T-helper 2 cell treated with Interferon-gamma antibody and Interleukin-4, amounts not matched to agents 5 μg/mL and 100 μg/mL, for 36 hours (primary cell): ENCODE measurements at places on chromosomes 4 and X.

GRCh38 chr4:89684536-89684935, 152.4 kb downstream of the SNCA start:
- H3K36me3 ChIP-seq: no peaks in the 10 kb centered on the region
- peaks cover 11% of the 10 kb centered on the region for H3K27me3 ChIP-seq
- no peak for DNase-seq
- H3K27ac ChIP-seq: no peak overlapping the region
- no peak overlapping the region for H3K4me3 ChIP-seq
- H3K4me1 ChIP-seq: peaks cover 8% of the 10 kb centered on the region

GRCh38 chr4:138255917-138256597, 13.9 kb upstream of the SLC7A11 start:
- H3K36me3 ChIP-seq: no peaks in the 10 kb centered on the region
- H3K4me1 ChIP-seq: peaks cover 10% of the 10 kb centered on the region
- peaks cover 28% of the 10 kb centered on the region for H3K27me3 ChIP-seq
- no peak overlapping the region for H3K4me3 ChIP-seq
- no peak overlapping the region for H3K27ac ChIP-seq

GRCh38 chrX:69226459-69227158, 61.4 kb upstream of the PJA1 start:
- no peak for DNase-seq
- no peak overlapping the region for H3K27ac ChIP-seq
- no peaks in the 10 kb centered on the region for H3K27me3 ChIP-seq
- H3K36me3 ChIP-seq: no peaks in the 10 kb centered on the region

GRCh38 chr4:73539386-73539785, 57.8 kb downstream of the AFM start:
- H3K4me1 ChIP-seq: no peaks in the 10 kb centered on the region
- H3K27ac ChIP-seq: no peak overlapping the region
- no peak overlapping the region for H3K4me3 ChIP-seq
- DNase-seq: no peak

DNA sequence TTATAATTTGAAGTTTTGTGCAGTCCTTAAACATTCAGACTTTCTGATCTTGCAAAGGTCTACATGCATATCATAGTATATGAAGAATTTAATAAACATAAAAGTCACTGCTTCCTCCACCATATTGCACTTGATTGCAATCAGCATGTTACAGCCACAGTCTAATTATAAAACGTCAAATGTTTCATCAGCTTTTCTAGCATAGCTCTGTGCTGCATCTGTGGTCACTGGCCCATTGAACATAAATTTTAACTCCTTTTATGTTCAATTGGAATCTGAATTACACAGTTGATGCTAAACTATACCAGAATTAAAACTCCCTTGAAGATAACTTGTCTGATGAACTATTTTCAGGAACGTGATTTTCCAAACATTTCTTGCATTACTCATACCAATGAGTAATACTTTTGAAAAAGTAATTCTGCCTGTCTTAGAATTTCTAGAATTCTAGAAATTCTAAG, 329.1 kb downstream of the GALNTL6 start:
- no peak for DNase-seq
- H3K36me3 ChIP-seq: no peaks in the 10 kb centered on the region
- H3K27me3 ChIP-seq: no peaks in the 10 kb centered on the region
- no peaks in the 10 kb centered on the region for H3K4me1 ChIP-seq

DNA sequence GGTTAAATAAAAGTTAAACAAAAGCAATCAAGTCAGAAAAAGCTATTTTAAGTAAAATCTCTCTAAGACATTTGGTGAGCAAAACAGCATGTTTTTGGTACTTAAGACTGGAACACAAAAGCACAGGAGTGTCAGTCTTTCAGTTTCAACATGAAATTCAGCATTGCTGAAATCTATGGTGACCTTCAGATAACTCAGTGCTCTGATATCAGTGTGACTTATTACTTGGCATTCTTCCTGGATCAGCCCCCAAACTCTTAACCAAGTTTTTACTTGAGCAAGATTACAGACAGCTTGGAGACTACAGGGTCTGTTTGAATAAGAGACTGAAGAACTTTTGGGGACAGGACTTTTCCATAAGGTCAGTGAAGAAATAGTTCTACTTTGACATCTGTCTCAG, 437.2 kb downstream of the RAPGEF2 start:
- no peaks in the 10 kb centered on the region for H3K4me1 ChIP-seq
- H3K4me3 ChIP-seq: no peak overlapping the region
- no peak for DNase-seq

DNA sequence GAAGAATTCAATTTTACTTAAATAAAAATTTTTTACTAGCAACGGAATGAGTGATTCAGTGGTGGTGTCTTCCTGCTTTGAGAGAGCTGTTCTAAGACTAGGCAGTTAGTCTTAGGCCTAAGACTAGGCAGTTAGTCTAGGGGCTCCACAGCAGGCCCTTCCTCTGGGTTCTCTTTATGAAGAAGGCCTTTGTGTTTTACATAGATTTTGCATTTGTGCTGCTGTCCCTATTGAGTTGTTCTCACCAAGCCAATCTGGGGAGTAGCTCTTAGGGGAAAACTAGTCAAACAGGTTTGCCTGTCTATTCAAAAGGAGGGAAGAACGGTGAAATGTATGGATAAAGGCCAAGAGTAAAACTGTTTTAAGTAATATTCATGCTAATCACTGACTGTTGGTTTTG, 7.6 kb downstream of the UGT8 start:
- no peak overlapping the region for H3K4me3 ChIP-seq
- no peak overlapping the region for H3K27ac ChIP-seq
- no peaks in the 10 kb centered on the region for H3K36me3 ChIP-seq

GRCh38 chr4:75930152-75930551, 10.7 kb downstream of the NAAA start:
- no peak overlapping the region for H3K27ac ChIP-seq
- no peak overlapping the region for H3K4me3 ChIP-seq
- H3K27me3 ChIP-seq: no peaks in the 10 kb centered on the region
- DNase-seq: no peak
- H3K4me1 ChIP-seq: no peaks in the 10 kb centered on the region

DNA sequence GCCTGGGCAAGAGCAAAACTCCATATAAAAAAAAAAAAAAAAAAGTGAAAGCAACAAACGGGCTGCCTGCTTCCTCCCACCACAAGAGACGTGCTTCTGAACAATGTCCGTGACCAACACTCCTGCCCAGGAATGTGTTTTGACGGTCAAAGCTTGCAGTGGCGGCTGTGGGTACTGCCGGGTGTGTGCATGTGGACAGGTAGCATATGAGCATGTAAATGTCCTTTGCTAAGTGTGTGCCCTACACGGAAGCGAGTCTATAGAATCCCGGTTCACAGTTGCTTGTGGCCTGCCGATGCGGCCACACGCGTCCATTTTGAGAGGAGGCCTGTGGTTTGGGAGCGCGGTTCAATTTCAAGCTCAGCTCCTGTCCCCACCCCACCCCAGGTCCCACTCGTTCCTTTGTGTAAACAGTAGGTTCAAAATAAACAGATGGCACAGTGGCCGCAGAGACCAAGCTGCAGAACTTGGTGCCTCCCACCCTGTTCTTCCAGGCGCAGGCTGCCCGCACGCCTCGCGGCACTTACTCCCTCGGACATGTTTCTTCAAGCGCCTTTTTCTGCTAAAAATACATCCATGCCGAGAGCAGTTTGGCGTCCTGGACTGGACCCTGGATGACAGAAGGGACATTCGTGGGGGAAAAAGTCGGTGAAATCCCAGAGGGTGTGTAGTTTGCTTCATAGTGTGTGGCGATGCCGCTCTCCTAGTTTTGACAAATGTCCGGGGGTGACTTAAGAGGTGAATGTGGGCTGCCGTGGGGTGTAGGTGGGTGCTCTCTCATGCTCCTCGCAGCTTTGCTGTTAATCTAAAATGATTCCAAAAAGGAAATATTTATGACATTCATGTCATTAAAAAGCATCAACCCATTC, 11.5 kb upstream of the NKX1-1 start:
- H3K4me1 ChIP-seq: no peaks in the 10 kb centered on the region
- no peak overlapping the region for H3K27ac ChIP-seq
- H3K4me3 ChIP-seq: no peak overlapping the region
- no peak for DNase-seq

DNA sequence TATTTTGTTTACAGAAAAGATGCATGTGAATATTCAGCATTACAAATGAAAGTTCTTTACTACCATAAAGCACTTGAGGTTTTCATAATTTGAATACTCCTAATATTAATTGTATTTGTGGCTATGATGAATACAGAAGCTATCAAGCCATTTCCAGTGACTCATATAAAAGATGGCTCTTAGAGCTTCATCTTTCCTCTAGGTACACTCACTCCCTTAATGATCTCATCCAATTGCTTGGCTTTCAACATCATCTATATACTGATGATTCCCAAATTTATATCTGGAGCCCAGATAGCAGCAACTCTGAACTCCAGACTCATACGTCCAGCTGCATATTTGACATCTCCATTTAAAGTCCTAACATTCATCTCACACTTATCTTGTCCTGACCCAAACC, 183.4 kb upstream of the FAM241A start:
- no peaks in the 10 kb centered on the region for H3K27me3 ChIP-seq
- H3K36me3 ChIP-seq: no peaks in the 10 kb centered on the region
- no peak overlapping the region for H3K4me3 ChIP-seq
- DNase-seq: no peak
- no peaks in the 10 kb centered on the region for H3K4me1 ChIP-seq
- H3K27ac ChIP-seq: no peak overlapping the region
